ENCODE measurements at places on chromosomes 12 and 14.

- no peak for DNase-seq
Measured at GRCh38 chr14:63782683-63783389, 55.0 kb upstream of the SGPP1 start.

DNA sequence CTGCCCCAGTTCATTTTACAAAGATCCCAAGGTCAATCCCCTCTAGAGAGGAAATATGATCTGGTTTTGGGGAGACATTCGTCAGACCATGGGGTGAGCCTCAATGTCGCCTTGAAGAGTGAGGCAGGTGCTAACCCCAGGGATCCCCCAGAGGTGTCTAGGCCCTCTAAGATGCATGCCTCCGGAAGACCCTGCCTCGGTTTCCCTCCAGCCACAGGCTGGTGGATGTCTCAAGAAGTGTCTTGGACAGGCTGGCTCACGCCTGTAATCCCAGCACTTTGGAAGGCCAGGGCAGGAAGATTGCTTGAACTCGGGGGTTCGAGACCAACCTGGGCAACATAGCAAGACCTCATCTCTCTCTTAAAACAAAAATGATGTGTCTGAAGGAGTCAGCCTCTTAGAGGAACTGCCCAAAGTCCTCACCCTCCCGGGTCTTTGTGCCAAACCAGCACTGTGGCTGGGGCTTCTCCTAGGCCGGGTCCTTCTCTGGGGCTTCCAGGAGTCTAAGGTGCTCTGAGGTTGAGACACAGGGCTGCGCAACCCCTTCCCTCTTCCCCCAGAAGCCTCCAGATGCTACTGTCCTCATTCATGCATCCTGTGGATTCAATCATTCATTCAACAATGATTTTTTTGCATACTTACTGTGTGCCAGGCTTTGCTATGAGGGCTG, 24.7 kb upstream of the BEGAIN start:
- DNase-seq: no peak

GRCh38 chr12:779745-780734, 27.7 kb downstream of the WNK1 start:
- DNase-seq: no peak

DNA sequence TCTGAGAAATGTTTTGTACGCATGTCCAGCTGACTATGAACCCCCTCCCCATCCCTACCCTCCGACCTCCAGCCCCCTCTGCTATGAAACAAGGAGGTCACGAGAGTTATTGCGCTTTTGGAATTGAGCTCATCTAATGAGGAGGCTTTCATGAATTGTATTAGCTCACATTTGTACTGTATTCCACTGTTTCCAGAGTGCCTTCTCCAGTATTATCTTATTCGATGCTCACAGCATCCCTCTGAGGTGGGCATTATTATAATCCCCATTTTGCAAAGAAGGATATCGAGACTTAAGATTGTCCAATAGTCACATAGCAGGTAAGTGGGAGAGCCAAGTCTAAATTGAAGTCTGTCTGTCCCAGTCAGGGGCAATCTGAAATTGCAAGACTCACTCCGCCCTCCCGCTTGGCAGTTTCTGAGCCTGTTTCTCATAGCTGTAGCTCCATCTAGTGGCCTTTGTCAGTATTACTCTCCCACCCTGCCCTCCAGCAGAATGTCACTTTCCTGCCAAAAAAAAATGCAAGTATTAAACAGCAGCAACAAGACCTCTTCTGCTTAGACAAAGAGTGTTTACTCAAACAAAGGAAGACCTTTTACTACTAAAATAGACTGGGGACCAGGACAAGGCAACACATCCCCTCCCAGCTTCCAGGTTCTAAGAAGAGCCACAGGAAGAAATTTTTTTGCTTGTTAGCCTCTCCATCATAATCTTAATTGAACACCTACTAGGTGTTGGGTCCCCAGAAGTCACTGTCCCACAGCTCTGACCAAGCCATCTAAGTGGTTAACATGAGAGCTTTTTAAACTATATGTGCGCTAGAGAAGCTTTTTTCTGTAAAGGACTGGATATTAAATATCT, 48.6 kb upstream of the TMEM233 start:
- peak; percentile 22 for DNase-seq

DNA sequence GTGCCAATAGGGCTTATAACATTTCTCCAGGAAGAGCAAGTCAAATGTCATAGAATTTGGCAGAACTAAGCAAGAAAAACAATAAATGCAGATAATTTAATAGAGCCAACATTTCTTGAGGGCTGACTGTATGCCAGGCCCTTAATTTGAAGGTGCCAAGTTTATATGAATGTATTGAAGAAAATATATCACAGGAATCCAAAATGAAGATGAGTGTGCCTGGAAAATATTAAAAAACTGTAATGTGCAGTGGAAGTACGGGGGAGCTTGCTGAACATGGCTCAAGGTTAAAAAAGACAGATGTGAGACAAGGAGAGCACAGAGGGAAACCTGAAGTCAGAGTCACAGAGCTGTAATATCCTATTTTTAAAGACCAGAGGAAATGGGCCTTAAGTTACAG, 16.4 kb downstream of the NR1H4 start:
- no peak for DNase-seq

DNA sequence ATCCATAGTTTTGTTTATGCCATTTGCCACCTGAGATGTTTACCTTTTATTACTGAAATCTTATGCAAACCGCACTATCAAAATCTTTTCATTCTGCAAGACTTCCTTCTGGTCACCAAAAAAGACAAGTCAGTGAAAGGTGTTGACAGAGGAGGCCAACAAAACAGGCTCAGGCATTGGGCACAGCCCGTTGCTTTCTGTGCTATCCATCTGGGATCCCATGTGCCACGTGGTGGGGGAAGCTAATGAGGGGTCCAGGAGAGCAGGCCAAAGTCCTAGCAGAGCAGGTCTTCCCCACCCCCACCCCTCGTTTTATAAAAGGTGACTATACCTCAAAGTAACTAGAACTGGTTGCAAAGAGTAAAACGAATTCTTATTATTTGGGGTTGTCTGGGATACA, 1.2 kb downstream of the ALDH1L2 start:
- DNase-seq: no peak

- no peak for DNase-seq
Measured at GRCh38 chr12:49294804-49295081, 204 bp upstream of the PRPH start.

DNA sequence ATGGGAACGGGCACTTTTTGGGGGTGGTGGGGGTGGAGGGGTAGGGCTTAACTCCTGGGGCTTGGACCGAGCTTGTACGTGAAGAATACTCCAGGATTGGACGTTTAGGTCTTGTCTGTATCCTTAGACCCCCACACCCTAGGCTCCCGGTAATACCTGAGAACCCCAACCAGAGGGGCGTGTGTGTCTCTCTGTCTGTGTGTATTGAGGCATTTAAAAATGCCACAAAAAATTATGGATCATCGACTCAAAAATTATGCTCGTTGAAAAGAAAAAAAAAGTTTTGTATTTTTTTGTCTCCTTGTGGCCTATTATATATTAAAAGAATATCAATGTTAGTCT, 459 bp downstream of the PPFIBP1 start:
- DNase-seq: no peak

DNA sequence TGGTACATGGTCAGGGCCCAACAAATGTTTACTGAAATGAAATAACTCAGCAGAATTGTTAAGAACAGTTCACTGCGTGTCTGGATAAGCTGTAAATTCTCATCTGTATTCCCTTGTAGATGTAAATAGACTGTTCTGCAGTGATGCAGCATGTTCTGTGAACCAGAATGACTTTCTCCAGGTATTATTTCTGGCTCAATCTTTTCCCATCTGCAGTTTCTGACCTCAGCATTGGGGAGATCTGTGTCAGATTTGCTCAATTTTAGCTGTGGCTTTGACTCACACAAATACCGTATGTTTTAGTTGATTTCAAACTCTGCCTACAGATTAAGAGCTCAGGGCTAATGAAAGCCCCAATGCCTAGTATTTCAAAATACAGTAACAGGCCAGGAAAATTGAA, 49.2 kb upstream of the DICER1 start:
- no peak for DNase-seq

DNA sequence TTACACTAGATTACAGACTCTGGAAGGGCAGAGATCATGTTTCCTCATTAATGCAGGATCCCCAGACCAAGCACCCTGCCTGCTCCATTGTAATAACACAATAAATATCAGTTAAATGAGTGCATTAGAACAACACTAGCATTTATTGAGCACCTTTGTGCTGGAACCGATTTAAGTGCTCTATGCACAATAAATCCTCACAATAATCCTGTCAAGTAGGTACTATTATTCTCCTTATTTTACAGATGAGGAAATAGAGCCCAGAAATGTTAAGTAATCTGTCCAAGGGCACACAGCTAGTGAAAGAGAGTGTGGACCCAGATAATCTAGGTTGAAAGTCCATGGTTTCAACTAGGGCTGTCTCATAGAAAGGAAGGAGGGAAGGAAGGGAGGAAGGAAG, 69.8 kb downstream of the MAP1LC3B2 start:
- DNase-seq: no peak
